ENCODE measurements at places on chromosomes 3 and 15. TPM values are rescaled to one million over a fixed set of nuclear protein-coding genes. Genes with fewer than 3 reads are reported as not detected.

DNA sequence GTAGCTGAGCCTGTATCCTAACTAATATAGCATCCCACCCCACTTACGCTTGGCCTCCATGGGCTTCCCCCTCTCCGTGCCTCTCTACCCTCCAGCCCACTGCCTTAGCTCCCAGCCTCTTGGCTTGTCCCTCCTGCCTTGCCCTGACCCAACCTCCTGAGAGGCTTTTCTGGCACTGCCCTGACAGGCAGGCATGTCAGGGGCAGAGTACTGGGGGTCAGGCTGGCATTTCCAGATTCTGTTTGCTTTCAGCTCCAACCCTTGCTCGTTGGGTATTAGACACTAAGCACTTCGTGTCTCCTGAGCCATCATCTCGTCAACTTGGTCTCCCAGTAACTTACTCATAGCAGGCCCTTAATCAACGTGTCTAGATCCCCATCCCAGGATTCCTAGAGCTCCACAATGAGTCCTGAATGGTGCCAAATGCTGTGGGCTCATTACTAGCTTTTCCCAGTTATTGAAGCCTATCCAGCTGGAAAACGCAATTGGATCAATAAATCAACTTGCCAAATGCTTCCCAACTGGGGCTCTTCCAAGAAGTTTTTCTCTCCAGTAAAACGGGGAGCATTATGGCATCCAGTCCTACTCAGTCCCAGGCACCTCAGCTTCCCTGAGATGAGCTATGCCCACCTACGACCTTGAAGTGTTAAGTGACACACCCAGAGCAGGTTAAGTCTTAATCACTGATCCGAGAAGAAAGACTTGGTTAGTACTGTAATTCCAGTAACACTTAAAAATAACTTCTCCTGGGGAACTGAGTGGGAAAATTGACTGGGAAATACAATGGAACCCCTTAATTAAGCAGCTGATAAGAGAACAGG lies 78.5 kb upstream of the DLG1 start:
- DNase-seq = no peak

GRCh38 chr3:46276497-46277099 lies 34.3 kb downstream of the CCR3 start:
- peak; percentile 66 for DNase-seq

DNA sequence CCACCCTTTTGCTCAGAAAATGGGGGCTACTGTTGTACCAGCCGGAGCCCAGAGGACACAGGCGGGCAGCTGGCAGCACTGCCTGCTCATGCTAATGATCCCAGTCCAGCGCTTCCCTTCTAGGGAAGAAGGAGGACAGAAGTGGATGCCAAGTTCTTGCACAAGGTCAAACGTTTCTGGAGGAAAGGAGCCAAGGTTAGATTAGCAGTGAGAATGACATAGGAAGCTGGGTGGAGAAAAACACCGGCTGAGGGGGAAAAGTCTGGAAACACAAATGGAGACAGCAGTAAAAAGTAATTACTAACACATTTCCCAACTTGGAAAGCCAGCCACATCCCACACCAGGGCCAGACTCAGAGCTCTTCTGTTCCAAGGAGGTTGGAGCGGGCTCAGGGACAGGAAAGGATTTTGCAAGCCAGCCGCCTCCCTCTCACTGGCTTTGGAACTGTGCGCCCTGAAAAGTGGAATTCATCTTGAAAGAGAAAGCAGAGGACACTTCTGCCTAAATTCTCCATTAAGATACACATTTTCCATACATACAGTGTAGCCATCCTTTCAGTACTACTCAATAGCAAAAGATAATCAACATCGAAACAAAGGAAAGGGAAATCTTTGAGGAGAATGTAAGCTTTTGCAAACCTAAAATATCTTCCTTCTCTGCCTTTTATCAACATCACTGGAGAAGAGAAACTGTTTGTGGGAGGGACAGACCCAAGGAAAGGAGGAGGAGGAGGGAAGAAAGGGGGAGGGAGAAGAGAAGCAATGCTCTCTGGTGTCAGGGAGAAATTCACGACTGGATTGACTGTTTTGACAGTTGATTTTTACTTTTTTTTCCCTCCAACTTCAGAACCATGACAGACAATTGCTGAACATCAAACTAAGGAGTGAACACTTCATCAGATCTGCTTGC lies 133.6 kb downstream of the CD47 start:
- no peak for DNase-seq

GRCh38 chr15:73024168-73024567 lies 28.1 kb upstream of the NEO1 start:
- no peak for DNase-seq

- DNase-seq = no peak
Measured at GRCh38 chr3:192831801-192832347, 85.8 kb downstream of the MB21D2 start.

GRCh38 chr3:85360742-85361387 lies 402.1 kb downstream of the CADM2 start:
- no peak for DNase-seq

- no peak for DNase-seq
Measured at GRCh38 chr3:8538913-8539312, 37.3 kb downstream of the LMCD1 start.

DNA sequence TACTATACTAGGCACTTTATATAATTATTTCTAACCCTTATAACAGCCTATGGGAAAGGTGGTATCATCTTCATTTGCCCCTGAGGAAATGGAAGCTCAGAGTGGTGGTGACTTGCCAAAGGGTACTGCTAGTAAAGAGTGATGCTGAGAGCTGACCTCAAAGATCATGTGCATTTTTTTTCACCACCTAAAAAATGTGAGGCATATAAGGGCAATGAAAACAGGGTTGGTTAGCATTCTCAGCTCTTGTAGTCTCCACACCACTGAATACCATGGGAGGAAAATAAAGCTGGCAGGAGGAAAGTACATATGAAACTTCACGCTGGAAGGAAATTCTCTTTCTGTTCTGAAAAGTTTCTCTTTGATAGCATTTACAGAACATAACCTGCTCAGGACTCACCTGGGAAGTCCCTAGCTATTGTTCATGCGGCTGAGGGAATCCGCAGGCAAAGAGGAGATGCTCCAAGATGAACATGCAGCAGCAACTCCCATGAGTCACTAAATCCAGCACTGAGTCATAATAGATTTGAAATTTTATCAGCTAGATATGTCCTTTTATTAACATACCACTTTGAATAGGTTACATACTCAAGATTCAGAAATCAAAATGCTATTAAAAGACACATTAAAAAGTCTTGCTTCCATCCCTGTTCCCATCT lies 17.3 kb downstream of the FAIM start:
- DNase-seq = no peak

DNA sequence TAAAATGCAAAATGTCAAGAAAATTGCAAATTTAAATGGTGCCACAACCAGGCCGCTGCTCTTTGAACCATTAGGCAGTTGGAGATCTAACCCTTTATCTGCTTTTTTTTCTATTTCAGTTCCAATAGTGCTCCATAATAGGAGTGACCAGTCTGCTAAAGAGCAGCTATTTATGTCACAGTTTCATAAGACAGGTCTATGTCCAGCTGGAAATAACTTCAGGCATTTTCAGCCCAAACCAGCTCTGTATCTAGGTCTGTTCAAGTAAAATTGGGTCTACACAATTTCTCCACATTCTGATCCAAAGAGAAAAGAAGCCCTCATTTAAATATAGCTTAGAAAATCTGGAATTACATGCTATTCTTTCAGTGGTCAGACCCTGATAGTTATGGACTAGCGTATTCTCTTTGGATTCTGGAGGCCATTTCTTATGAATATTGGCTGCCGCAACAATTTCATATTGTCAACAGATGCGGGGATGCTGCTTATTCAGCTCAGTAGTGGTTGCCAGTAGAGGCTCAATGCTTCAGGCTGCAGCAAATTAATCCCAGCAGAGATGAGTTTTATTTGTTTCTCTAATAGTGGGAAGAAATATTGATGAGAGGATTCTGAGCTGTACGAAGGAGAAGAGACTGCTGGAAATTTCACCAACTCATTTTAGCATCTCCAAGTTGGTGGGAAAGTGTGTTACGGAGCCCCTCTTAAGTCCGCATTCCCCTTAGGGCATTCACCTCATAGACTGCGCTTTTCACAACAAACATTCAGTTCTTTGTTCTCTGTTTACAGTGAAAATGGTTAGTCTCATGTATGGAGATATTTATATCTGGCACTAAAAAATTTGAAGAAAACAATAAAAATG lies 887.0 kb downstream of the ROBO1 start:
- DNase-seq = no peak

DNA sequence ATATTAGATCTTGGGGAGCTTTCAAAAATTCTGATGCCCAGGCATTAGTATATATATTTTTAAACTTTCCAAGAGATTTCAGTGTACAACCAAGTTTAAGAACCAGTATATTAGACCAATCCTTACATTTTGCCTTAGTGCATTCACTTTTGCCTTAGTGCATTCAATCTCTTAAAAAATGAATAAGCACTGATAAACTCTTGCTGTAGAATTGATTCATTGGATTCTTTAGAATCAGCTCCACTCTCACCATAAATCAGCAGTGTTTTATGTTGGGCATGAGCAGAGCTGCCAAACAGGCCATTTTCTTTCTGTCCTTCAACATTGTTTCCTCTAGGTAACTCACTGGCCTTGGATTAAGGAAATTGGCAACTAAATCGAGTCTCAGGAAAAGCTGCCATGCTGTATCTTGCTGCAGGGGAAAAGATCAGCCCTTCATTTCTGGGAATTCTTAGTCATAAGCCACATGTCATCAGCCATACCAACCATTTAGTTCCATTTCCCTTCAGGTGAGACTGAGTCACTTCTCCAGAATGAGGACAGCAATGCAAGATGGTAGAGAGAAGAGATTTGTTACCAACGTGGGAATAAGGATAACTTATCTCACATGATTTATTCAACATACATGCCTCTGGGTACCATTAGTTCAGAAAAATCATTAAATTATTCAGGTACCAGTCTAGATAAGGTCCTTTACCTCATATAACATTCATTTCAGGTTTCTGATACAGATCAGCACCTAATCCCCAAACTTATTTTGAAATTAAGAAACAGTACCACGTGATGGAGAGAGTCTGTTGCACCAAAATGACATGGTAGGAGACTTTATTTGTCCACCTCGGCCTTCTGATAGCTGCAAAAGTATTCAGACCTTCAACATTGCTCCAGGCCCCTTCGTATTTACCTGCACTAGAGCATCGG lies 192.5 kb downstream of the P3H2 start:
- DNase-seq = no peak

- no peak for DNase-seq
Measured at GRCh38 chr3:192494174-192494573, 233.2 kb downstream of the FGF12 start.

DNA sequence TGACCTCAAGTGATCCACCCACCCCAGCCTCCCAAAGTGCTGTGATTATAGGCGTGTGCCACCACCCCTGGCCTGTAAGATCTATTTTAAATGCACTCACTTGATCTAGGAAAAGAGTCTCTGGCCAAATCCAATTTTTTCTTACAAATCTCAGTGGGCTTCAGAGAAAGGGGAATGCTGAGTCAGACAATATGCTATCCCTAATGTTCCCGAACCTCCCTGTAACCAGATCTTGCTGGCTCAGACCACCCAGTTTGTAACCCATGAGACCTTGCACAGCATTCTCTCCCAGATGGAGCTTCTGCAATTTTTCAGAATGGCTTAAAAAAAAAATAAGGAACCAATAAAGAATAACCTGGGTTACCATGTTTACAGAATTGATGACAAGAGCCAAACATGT lies 205.8 kb downstream of the RYR3 start:
- DNase-seq = no peak

DNA sequence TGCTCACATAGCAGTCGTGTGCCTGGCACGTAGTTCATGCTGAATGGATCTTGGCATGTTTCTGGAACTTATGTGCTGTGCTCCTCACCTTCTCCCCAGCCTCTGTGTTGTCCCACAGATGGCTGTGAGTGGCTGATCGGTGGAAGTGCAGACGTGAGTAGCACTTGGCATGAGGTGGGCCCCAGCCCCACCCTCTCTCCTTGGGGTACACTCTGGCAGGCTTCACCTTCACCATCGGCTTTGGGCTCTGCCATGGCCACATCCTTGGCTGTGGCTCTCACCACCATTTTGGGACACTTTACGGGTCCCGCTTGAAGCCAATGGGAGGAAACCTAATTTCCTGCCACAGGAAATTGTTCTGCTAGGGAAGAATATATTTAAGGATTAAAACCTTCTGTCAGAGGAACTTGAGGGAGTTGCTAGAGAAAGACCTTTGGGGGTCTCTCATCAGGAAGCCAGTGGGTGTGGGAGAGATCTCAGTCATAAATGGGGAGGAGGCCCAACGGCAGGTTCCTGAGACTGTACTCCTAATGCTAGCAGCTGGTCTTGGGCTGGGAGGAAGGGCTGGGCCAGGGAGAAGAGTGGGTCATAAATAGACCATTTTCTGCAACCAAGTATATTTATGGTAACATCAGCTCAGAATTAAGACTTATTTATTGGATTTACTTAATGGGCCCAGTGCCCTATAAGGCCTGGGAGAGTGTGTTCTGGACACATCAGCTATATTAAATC lies 92.3 kb downstream of the SMAD3 start:
- no peak for DNase-seq

GRCh38 chr15:45331972-45332371 lies 46.4 kb downstream of the GATM start:
- DNase-seq = no peak

- no peak for DNase-seq
Measured at GRCh38 chr3:23239211-23240068, 36.3 kb downstream of the UBE2E2 start.

DNA sequence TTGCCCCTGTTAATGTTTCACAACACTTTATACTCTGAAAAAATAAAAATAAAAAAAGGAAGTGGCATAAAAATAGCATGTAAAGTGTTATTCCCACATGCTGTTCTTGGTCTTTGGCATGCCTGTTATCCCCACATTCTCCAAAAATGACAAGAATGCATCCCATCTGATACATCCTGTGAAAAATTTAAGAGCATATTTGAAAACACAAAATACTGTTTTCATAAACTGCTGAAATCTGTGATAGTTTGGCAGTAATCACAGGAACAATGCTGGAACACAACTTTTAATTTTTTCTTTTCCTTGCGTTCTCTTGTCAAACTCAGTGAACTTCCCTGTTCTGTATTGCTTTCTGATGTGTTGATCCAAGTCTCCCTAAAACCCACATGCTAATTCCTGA lies 288.8 kb downstream of the ROBO2 start:
- DNase-seq = no peak

- no peak for DNase-seq
Measured at GRCh38 chr3:107798381-107798780, 275.6 kb downstream of the BBX start.

DNA sequence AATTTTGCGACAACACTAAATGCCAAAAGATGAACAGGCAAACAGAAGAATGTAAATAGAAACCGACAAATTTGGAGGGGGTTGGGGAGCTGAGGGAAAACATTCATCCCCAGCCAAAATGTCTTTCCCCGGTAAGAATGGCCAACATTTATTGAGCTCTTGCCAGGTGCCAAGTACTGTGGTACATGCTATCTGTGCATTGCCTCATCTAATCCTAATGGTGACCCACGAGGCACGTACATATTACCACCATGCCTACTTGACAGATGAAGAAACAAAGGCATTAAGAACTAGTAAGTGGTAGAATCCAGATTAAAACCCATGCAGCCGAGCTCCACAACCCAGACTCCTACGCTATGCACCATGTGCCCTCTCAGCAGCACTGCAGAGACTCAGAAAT lies 205.7 kb downstream of the STT3B start:
- DNase-seq = no peak

GRCh38 chr3:13268961-13269441 lies 151.1 kb downstream of the NUP210 start:
- DNase-seq = no peak

GRCh38 chr15:67480741-67481140 lies 40.2 kb upstream of the C15orf61 start:
- DNase-seq = no peak

RTF1 gene
- total RNA-seq = 15.4 TPM

CD200 gene
- total RNA-seq = 0.25 TPM

CPLX3 gene
- total RNA-seq = not detected

CASR gene
- 0.05 TPM for total RNA-seq

COL7A1 gene
- 0.37 TPM for total RNA-seq

DAZL gene
- not detected for total RNA-seq

ATP8B4 gene
- 17.7 TPM for total RNA-seq

Data from liver (tissue), 10 donors.